ENCODE measurements at places on chromosomes 7 and 10.

DNA sequence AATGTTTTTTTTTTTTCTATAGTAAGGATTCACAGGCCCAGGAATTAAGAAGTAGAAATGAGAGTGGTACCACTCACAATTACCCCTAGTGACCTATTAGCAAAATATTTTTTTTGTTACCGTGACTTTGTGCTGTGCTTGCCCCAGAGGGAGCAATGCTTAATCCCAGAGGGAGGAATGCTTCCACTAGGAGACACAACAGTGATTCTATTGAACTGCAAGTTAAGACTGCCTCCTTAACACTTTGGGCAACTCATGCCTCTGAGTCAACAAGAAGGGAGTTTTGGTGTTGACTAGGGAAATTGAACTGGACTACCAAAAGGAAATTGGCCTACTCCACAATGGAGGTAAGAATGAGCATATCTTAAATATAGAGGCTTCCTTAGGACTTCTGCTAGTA lies 17.2 kb upstream of the MEOX2 start:
- no peak for DNase-seq

DNA sequence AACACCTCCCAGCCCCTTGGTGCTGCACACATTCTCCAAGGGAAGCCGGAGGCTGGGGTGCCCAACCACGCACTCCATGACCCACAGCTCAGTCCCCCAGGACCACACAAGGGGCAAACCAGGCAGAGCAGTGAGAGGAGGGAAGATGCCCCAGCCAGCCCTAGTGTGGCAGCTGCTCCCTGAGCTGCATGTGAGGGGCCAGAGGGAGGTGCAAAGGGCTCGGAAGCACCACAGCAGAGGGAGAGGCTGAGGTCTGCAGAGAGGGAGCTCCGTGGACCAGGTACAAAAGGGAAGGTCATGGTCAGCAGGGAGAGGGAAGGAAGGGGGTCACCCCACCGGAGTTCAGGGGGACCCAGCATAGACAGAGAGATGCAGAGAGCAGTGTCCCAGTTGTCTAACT lies 1.5 kb upstream of the CALML5 start:
- DNase-seq, result no peak

DNA sequence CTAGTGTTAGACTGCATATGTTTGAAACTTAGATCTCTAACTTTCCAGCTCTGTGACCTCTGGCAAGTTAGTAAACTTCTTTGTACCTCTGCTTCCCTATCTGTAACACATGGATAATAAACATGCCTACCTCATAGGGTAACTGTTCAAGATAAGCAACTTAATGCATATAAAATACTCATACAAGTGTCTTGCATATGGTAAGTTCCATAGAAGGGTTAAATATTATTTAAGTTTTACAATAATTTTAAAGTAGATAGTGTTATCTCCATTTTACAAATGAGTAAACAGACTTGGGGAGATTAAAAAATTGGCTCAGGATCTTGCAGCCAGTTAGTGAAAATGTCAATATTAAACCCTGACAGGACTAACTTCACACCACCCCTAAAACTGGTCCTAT lies 30.1 kb upstream of the CD36 start:
- no peak for DNase-seq

DNA sequence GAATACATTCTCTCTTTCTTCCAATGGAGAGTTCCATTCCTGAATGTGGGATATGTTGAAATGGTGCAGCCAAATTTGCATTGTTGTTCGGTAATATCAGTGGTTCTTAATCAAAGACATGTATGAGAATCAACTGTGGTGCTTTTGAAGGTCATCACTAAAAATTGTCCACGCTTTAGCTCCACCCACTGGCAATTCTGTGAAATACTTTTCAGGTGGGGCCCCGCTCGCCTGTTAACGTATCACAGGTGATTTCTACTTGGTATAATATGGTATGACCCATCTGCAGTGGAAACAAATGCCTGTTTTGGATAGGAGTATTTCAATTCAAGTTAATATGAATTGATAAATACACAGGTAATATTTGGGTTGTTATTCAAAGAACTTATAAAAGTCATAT lies 178.4 kb downstream of the NSUN6 start:
- DNase-seq, result peak; percentile 15

- DNase-seq, result peak; percentile 73
These were observed 861 bp downstream of the NRBF2 start for GRCh38 chr10:63133821-63134557.

GRCh38 chr10:63829020-63829419 lies 307.8 kb downstream of the REEP3 start:
- peak; percentile 12 for DNase-seq

DNA sequence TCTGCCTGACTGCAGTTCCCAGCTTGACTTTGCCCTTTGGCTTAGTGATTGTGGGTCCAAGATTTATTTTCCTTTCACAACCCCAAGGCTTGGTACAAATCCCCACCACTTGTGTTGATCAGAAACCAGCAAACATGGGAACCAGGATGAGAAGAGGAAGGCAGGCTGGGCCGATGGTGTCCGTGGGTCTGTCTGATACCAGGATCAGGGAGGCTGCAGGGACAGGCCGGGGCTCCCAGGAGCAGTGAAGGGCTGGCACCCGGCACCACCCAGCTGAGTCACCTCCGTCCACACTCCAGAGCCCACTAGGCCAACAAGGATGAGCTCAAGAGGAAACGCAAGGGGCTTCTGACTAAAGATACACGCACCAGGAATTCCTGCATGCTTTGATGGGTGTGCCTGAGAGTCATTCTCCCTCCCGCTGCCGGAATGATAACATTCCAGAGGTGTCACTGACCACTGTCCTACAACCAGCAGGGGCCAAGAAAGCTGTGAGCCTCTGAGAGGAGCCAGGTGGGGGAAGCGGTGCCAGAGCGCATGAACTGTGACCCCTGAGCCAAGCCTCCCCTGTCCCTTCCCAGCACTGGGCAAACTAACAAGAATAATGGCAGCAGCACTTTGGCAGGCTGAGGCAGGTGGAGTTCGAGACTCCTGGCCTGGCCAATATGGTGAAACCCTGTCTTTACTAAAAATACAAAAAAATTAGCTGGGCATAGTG lies 29.2 kb upstream of the PROSER2 start:
- peak; percentile 89 for DNase-seq

- DNase-seq, result no peak
These were observed 298.9 kb upstream of the HPS1 start for GRCh38 chr10:98745645-98746044.

GRCh38 chr7:80957226-80957777 lies 38.5 kb upstream of the SEMA3C start:
- DNase-seq, result no peak

GRCh38 chr7:141697211-141697871 lies 4.6 kb downstream of the DENND11 start:
- DNase-seq, result peak; percentile 81

DNA sequence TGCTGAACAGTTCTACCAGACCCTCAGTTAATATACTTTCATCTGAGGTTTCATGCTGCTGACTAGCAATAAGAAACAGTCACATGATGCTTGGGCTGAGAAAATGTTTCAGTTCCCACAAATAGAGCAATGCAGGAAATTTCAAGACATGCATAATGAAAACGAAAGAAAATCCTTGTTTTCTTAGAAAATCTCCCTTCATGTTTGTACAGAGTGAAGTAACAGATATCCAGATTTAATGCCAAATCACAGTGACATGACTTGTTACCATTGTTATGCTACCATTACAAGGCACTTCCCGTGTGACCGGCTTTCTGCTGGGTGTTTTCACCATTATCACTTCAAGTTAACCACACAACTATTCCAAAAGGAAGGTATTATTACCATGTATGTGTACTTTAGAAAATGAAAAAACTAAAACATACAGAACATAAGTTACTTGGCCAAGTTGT lies 121.7 kb downstream of the DOCK4 start:
- DNase-seq, result no peak

DNA sequence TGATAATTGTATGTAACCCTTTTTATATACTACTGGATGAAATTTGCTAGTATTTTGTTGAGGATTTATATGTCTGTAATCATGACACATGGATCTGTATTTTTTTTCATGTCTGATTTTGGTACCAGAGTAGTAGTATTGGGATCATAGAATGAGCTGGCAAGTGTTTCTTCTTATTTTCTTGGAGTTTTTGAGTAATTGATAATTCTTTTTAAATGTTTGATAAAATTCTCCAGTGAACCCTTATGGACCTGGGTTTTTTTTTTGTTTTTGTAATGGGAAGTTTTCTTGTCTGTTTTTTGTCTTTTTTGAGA lies 28.4 kb downstream of the ZNF33A start:
- no peak for DNase-seq

DNA sequence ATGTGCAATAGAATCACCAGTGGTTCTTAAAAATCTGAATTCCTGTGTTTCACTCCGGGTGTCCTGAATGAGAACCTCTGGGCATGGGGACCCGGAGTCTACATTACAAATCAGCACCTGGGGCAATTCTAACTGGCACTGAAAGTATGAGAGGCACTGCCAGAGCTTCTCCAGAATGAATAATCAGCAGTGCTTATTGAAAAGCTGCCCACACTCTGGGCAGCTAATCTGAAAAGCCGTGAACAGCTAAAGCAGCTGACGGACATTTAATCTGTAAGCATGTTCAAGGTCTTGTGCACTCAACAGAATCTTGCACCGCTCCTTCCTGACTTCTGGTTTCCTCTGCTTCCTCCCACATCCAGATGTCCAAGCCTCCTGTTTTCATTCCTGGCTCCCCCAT lies 113.3 kb upstream of the KIF5B start:
- no peak for DNase-seq

- peak; percentile 50 for DNase-seq
These were observed 17.7 kb downstream of the CACNB2 start for GRCh38 chr10:18157881-18158280.

- DNase-seq, result peak; percentile 90
These were observed 40.0 kb upstream of the AGR3 start for GRCh38 chr7:16921644-16922257.

- no peak for DNase-seq
These were observed 114.5 kb downstream of the HTR7 start for GRCh38 chr10:90743291-90743690.

DNA sequence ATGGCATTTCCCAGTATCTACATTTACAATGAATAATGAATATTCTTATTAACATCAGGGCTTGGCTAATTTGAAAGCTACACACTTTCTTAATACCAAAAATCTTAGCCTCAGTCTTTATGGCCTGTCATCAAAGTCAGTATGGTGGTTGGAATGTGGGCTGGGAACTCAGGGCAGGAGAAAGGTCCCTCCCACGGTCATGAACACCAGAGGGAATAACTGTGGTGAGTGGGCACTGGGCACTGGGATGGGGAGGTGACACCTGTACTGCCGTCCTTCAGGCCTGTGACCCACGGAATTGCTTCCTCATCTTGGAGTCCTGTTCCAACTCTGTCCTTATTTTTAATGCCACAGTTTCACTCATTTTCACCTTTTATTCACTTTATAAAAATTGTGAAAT lies 276.9 kb upstream of the PLPP4 start:
- DNase-seq, result no peak

DNA sequence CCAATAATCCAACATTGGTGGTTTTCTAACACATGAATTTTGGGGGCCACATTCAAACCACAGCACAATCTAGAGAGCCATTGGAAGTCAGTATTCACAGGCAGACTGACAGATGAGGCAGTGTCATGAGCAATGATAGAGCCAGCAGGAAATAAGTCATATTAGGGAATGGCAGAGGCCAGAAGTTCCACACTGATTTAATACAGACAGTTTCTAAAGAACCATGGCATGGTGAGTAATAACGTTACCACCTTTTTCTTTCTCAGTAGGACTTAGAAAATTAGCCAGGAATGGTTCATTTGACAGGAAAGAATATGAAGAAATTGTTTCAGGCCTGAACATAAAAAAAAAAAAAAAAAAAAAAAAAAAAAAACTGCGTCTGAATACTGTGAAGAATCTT lies 210.3 kb downstream of the GPAM start:
- DNase-seq, result no peak

GRCh38 chr7:45219801-45220435 lies 62.3 kb downstream of the RAMP3 start:
- DNase-seq, result no peak

- no peak for DNase-seq
These were observed 133.3 kb downstream of the TEX36 start for GRCh38 chr10:125549653-125550052.

DNA sequence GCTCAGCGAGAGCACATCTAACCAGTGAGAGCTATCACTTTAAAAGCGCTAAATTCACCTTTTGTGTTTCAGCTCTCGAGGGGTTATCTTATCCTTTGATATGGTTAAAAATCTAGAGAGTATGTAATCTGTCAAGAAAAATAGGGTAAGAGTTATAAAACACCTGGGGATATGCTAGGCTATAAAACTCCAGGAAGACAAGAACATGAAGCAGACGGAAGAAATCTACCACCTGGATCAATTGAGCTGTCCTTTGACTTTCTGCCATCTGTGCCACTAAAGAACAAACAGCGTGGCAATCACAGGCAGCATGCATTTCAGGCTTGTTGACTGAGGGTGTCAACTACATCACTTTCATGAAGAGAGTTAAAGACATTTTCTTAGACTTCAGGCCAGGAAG lies 83.1 kb downstream of the ZNF248 start:
- no peak for DNase-seq

DNA sequence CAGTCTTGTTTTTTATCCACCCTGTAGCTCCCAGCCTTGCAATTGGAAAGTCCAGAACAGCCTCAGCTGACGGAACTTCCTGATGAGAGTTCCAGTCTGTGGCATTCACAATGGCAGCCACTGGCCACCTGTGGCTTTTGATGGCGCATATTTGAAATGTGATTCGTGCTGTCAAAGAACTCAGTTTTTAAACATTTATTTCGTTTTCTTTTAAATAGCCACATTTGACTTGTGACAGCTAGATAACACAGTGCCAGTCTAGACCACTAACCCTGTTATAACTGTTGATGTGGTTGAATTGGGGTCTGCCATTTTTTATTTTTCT lies 97.3 kb downstream of the INPP5A start:
- DNase-seq, result no peak

- no peak for DNase-seq
These were observed 650.5 kb downstream of the SORCS3 start for GRCh38 chr10:105291571-105291970.

- no peak for DNase-seq
These were observed 1.7 kb upstream of the ITPRID1 start for GRCh38 chr7:31512166-31512565.

- DNase-seq, result no peak
These were observed 105.3 kb downstream of the PLXDC2 start for GRCh38 chr10:19921300-19922140.

DNA sequence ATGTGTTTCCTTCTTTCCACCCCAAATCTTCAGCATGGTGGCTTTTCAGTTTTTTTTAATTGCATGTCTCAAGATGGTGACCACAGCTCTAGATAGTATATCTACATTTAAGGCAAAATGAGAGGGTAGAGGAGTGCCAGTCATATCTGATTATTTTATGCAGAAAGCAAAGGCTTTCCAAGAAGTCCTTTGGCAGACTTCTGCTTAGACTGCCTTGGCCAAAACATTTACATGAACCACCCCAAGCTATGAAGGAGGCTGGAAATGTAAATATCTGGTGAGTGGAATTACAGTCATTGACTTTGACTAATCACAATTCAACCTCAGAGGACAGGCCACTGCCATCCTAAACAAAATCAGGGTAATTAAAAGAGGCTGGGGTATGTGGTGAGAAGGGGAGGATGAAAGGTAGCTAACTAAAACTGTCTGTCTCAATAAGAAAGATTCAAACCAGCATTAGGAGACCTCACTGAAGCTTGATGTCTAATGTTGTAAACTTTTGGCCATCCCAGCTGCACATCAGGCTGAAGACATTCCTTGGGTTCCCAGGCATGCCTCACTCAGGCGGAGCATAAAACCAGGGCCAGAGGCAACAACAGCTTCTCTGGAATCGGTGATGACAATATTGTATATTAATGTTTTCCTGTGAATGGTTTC lies 53.4 kb downstream of the PPP1R3C start:
- no peak for DNase-seq

All from PC-3 (cell line).